ENCODE measurements at places on chromosomes 11 and 22. TPM values are rescaled to one million over a fixed set of nuclear protein-coding genes. Genes with fewer than 3 reads are reported as not detected.

The GAL3ST1 gene
- not detected for total RNA-seq

The TMEM9B gene
- total RNA-seq, result 43.1 TPM

The RCOR2 gene
- 1.8 TPM for total RNA-seq

The NXPE1 gene
- total RNA-seq, result not detected

The MPEG1 gene
- not detected for total RNA-seq

- DNase-seq, result no peak
Observed at GRCh38 chr22:20032407-20032991, 11.6 kb downstream of the TANGO2 start.

- no peak for DNase-seq
Observed at GRCh38 chr11:12554122-12554521, 120.1 kb upstream of the TEAD1 start.

DNA sequence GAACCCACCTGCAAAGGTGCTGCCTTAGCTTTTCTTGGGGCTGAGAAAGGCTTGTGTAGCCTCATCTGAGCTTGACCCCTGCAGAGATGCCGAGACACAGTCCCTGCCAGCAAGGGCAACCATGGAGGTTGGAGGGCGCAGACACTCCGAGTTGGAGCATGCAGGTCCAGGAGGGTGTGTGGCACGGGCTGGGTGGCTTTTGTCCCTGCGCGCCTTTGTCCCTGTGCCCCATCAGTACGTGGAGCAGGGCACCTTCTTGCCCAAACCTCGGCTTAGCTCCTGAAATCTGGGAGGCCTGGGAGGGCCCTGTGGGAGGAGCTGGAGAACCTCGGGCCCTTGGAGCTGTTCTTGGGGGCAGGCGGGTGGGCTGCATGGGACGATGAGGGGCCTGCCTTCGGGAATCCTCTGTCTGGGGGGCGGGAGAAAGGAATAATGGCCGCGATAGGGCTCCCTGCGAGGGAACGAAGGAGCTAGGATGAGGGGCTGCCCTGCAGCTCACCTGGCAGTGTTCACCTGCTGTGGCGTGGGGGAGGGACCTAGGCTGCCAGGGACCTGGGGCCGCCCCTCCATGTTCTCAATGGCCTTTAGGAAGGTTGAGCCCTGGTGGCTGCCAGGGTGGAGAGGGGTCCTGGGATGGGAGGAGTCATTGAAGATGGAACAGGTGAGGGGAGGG is 3.4 kb downstream of the BRSK2 start:
- DNase-seq, result no peak

DNA sequence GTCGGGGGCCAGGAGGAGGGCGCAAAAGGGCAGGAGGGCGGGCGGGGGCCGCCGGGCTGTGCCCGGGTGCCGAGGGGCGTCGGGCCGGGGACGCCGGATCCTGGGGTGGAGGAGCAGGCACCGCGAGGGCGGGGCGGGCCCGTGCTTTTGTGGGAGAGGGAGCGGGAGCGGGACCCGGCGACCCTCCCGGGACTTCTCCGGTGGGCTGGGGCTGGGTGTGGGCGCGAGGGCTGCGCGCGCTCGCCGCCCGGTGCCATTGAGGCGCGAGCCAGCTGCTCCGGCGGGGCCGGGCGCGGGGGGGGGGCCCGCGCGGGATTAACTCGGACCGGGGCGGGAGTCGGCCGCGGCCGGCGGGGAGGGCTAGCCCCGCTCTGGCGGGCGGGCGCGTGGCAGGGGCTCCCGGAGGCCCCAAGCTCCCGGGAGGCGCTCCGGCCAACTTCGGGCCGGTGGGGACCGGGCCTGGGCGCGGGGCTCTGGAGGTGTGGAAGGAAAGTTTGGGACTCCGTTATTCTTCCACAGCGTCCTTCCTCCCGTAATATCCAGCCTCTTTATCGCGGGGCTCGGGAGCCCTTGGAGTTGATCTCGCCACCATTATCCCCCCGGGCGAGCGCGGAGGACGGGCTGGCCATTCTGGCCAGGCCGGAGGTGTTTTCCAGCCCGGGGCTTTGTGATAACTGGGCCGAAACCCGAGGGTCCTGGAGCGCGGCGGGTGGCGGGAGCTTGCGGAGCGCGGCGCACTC is 936 bp downstream of the CECR2 start:
- no peak for DNase-seq
